ENCODE measurements at places on chromosomes 7 and 10.

DNA sequence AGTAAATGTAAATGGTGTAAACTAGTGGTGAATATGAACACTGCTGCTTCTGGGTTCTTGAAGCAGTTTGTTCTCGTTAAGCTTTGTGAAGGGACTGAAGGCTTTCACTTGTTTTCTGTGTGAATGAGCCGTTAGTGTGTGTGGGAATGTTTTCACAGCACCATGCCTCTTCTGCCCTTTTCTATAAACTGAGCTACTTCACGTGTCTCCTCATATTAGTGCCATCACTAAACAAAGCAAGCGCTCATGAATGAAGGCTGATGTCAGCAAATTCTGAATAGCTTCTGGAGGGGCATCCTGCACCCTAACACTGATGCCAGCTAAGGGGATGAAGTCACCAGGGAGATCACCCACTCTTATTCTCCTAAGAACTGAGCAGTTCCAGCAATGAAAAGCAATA, 205.6 kb upstream of the ETV1 start:
- H3K4me1 ChIP-seq: no peaks in the 10 kb centered on the region
- no peaks in the 10 kb centered on the region for H3K27me3 ChIP-seq
- no peak overlapping the region for H3K27ac ChIP-seq
- H3K4me3 ChIP-seq: no peak overlapping the region
- no peaks in the 10 kb centered on the region for H3K36me3 ChIP-seq
- no peak for DNase-seq

GRCh38 chr10:121092720-121093095, 241.5 kb downstream of the WDR11 start:
- no peaks in the 10 kb centered on the region for H3K4me1 ChIP-seq
- no peaks in the 10 kb centered on the region for H3K36me3 ChIP-seq
- H3K4me3 ChIP-seq: no peak overlapping the region
- DNase-seq: no peak
- H3K27ac ChIP-seq: no peak overlapping the region
- no peaks in the 10 kb centered on the region for H3K27me3 ChIP-seq

DNA sequence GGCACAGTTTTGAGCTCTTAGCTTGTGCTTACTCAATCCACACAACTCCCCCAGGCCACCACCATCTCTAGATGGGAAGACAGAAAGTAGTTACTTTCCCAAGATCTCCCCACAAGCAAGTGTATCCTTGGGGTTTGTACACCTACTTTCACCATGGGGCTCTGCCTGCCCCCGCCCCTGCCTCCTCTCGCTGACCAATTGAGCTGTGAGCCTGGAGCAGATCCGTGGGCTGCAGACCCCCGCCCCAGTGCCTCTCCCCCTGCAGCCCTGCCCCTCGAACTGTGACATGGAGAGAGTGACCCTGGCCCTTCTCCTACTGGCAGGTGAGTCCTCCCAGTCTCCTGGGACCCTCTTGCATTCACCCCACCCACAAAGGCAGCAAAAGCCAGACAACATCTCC, 2.0 kb downstream of the FXYD4 start:
- no peak overlapping the region for H3K27ac ChIP-seq
- H3K4me3 ChIP-seq: no peak overlapping the region
- H3K4me1 ChIP-seq: peaks cover 12% of the 10 kb centered on the region
- DNase-seq: no peak
- H3K36me3 ChIP-seq: no peaks in the 10 kb centered on the region

GRCh38 chr10:35668865-35669650, 27.0 kb upstream of the FZD8 start:
- H3K27ac ChIP-seq: no peak overlapping the region
- DNase-seq: no peak
- H3K27me3 ChIP-seq: peaks cover 4% of the 10 kb centered on the region
- no peak overlapping the region for H3K4me3 ChIP-seq
- H3K36me3 ChIP-seq: peaks cover 2% of the 10 kb centered on the region

DNA sequence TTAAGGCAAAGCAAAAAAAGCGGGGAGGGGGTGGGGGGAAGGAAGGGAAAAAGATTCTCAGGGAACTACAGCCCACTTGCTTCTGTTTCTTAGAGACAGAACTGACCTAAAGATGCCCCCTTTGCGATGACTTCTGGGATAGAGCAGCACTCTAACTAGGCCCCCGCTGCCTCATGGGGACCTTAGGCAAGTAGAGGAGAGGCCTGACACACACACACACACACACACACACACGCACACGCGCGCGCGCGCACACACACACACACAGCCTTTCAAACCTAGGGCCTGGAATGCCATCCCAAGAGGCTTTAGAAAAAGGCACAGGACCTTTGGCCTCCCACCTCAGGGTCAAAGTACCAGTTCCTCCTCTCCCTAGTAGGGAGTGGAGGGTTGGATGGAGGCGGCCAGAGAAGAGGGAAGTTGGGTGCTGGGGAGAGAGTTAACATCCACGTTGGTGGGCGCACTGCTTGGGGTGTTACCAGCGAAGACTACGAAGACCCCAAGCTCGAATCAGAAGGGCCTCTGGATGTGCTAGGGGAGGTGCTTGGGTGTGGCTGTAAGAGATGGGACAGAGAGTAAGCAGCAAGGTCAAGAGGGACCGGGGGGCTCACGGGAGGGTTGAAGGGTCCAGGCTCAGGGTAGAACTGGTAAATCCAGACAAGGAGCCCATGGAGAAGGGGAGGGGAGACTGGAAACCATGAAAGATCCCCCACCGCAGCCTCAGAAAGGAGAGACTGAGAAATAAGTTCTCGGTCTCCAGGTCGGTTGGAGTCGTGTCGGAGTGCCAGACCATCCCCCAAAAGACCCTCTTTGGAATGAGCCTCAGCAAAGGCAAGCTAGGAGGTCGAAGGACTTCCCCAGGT, 1.2 kb upstream of the COL1A2 start:
- peaks cover 49% of the 10 kb centered on the region for H3K27me3 ChIP-seq
- DNase-seq: no peak

DNA sequence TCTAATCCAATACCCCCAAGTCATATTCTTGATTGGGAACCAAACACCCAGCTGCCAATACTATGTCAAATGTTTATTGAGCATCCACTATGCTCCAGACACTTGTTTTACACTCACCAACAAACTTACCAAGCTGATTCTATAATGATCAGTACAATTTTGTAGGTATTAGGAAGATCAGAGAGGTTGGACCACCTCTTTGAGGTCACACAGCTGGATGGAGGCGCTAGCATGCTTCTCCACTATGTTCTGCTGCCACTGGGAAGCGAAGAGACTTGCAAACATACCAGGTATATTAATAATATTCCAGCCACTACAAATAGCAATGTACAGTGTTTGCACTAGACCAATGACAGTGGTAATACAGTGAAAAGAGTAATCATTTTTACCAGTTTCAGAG, 25.6 kb upstream of the SEPHS1 start:
- no peaks in the 10 kb centered on the region for H3K4me1 ChIP-seq
- no peak overlapping the region for H3K27ac ChIP-seq
- H3K4me3 ChIP-seq: no peak overlapping the region
- H3K27me3 ChIP-seq: peaks cover 4% of the 10 kb centered on the region

- H3K4me1 ChIP-seq: peaks cover 32% of the 10 kb centered on the region
- DNase-seq: no peak
- H3K27me3 ChIP-seq: peaks cover 67% of the 10 kb centered on the region
- peak overlapping the region; percentile 78 for H3K4me3 ChIP-seq
Measured at GRCh38 chr10:75403144-75403938, 1.8 kb upstream of the ZNF503 start.

Measured in activated naive CD8-positive, alpha-beta T cell treated with anti-CD3 and anti-CD28 coated beads, Interleukin-2, amount 50 U/mL, for 24 hours (primary cell).